ENCODE measurements at places on chromosomes 12 and 14.
A peak's percentile ranks its signal among the peaks of the same experiment; 100 is the strongest.

DNA sequence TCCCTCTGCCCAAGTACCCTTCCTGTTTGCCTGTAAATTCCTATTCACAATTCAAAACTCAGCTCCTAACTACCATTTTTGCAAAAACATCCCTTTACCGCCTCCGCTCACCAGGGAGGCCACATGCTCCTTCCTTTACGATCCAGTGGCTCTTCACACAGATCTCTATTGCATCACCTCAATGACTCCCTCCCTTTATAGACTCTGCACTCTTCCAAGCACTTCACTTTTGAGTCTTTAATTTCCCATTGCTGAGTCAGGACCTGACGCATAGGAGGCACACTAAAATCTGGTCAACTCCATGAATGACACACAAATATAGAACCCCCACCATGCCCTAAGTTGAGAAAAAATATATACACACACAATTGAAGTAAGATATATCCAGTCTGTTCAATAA lies 45.9 kb downstream of the PPP1R13B start:
- peak; percentile 87 for DNase-seq

DNA sequence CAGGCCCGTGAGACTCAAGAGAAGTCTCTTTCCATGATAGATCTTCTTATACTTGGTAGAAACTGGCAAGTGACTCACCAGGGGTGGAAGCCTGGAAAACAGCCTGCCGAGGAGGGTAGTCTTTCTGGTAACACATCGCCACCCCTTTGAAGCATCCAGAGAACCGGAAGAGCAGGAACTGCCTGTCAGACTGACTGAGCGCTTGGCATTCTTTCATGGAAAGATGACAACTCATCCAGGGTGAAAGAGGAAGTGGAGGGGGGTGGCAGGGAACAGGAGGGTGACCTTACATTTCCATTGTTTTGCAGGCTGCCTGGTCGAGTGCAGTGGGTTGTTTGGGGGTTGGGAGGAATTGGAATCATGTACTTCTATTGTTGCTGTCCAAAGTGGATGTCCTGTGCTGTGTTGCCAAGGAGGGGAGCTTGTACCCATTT lies 34.5 kb downstream of the PRKCH start:
- DNase-seq: peak; percentile 43

DNA sequence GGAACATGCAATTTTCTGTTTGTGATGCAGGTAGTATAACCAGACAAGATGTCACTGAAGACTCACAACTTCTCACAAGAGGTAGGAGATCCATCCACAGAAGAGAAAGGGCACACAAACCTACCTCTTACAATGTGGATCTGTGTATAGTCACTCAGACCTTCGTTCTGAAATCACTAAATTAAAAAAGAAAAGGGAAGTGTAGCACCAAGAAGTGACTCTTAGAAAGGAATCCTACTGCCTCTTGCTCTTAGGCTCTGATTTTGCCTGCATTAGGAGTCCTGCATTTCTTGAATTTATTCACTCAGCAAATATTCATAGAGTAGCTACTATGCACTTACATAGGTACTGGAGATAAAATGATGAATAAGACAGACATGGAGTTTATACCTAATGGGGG lies 347.6 kb downstream of the BMP4 start:
- no peak for DNase-seq

DNA sequence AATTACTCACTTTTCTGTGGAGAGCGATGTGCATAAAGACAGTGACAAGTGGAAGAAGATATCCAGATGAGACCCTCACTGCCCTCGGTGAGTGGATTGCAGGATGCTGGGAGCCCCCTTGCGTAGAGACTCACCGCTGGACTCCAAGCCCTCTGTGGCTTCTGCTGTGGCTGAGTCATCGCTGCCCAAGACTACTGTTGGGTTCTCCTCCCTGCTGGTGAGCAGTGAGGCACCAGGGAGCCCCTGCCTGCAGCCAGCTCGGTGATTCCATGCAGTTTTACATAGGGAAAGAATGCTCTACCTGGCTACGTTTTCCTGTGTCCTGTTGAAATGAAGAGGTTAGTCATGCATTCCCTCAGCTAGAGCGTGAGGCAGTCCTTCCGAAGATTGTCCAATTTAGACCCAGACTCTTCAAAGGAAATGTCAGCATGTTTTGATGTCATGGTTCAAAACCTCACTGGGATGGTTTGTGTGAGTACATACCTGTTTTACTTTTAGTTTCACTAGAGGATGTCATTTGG lies 28.2 kb downstream of the TRAF3 start:
- DNase-seq: peak; percentile 67

- peak; percentile 62 for DNase-seq
These were observed 9.9 kb upstream of the CCT2 start for GRCh38 chr12:69575346-69575745.

GRCh38 chr12:100359822-100360221 lies 2.9 kb downstream of the SLC17A8 start:
- peak; percentile 46 for DNase-seq

GRCh38 chr12:3747543-3747942 lies 5.4 kb downstream of the CRACR2A start:
- DNase-seq: no peak

DNA sequence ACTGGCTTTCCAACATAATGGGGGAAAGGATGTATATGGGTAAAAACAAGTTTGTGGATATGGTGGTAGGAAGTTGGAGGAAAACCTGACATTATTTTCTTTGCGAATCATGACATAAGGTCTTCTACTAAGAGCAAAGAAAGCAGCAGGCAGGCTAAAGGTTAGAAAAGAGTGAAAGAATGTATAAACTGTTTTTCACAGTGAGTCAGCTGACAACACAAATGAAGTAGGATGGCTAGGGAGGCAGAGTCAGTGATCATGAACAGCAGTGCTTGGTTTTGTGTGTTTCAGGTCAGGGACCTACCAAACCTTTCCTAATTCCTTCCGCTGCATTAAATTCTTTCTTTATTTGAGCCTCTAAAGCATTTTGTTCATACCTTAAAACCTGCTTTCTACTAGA lies 46.3 kb upstream of the CATSPERB start:
- DNase-seq: no peak

DNA sequence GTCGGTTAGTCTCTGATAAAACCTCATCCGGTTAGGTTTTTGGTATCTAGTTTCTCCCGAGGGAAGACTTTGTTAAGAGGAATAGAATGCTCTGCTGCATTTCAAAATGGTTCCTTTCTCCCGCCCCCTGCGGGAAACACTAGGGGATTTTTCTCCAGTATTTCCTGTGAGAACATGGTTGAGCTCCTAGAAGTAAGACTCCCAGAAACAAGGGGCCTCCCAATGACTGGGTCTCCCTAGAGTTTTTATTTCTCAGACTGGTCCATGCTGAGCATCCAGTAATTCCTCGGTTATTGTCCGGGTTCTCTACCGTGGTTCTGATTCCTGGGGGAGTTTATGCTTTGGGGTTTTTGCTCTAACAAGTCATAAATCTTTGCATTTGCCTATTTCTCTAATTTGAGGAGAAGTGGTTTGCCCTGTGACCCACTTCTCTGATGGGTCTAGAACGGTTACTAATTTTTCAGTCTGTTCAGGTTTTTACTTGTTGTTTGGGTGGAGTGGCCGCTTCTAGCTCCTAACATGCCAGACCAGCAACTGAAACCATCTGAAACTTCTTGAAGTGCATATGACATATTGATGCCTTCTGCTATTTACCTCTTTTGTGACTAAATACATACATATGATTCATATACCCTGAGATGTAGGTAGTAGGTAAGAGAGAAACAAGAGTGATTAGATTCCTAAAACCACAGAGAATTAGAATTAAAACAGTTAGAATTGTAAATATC lies 25.1 kb downstream of the TESPA1 start:
- no peak for DNase-seq

GRCh38 chr12:53990311-53991076 lies 5.5 kb downstream of the HOXC10 start:
- no peak for DNase-seq

- DNase-seq: no peak
These were observed 6.9 kb upstream of the PIP4K2C start for GRCh38 chr12:57584050-57584449.

DNA sequence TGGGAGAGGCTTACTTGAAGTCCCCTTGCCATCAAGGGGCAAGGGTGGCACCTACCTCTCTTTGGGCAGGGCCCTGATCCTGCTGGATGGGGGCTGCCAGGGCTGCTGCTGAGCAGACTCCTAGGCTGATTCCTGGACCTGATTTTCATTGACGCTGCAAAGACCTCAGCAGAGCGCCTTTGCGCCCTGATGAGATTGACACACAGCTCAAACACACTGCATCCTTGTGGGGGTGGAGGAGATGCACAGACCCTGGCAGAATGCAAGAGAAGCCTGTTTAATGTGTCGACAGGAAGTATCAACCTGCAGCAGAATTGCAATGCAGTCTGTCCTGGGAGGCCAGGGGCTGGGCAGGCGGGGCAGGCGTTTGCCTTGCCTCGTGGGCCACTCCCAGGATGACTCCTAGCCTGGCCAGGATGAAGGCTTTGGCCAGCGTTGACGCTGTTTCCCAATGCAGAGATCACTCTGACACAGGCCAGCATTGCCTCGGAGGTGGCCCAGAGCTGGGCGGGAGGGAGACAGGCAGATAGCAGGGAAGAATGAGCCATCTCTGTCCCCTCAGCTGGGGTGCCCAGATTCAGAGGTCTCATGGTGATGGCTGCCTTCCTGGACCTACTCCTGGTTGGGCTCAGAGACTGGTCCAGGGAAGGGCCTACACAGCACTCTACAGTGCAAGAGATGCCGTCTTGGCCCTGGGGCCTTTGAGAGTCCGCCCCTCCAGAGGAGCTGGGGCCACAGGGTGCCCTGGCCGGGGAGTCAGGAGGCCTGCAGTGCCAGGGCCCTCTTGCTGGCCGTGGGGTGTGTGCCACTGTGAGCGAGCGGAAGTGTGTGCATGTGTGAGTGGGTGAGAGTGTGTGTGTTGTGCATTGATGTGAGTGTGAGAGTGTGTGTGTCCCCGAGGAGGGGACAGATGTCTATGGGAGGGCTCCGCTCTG lies 108.3 kb downstream of the KIF26A start:
- DNase-seq: no peak

DNA sequence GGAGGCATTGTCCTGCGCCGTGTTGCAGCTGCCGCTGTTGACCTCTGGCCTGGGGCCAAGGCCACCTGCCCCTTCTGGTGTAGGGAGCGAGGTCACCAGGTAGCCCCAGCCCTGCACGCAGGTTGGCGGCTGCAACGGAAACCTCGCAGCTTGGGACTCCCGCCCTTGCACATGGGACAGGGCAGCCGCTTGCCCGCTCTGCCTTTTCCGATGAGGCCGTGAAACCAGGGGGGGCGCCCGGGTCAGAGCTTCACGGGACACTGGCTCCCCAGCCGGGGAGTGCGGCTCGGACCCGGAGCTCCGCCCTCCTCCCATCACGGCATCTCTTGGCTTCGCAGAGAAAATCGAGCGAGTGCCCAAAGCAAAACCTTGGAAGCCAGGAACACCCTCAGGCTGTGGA lies 25.4 kb downstream of the DNAH10 start:
- no peak for DNase-seq

GRCh38 chr12:8816448-8817050 lies 5.9 kb upstream of the A2ML1 start:
- DNase-seq: no peak

All from EH (cell line).